ENCODE measurements at places on chromosomes 3 and 15. TPM values are rescaled to one million over a fixed set of nuclear protein-coding genes. Genes with fewer than 3 reads are reported as not detected.
A peak's percentile ranks its signal among the peaks of the same experiment; 100 is the strongest.

DNA sequence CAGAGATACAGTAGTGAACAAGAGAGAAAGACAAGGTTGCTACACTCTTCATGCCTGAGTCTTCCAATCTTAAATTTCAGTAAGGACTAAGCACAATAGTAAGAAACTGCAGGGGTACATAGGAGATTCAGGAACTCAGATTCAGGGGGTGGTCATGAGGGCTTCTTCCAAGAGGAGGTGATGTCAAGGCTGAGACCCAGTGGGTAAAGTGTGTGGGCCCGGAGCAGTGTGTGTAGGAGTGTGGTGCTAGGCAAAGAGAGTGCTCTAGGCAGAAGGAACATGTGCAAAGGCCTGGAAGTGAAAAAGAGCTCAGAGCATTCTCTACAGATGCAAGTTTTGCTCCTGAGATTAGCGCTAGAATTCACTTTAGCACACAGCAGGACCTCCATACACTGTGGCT lies 102.9 kb upstream of the SPATA12 start:
- no peaks in the 10 kb centered on the region for H3K27me3 ChIP-seq
- no peaks in the 10 kb centered on the region for H3K4me1 ChIP-seq
- no peak overlapping the region for H3K27ac ChIP-seq
- H3K36me3 ChIP-seq = no peaks in the 10 kb centered on the region
- H3K4me3 ChIP-seq = no peak overlapping the region

GRCh38 chr15:70474471-70475406 lies 288.6 kb downstream of the UACA start:
- peak overlapping the region; percentile 75 for H3K27ac ChIP-seq
- peaks cover 6% of the 10 kb centered on the region for H3K27me3 ChIP-seq
- peak overlapping the region; percentile 50 for H3K4me3 ChIP-seq
- DNase-seq = peak; percentile 66
- H3K36me3 ChIP-seq = peaks cover 8% of the 10 kb centered on the region
- H3K4me1 ChIP-seq = peaks cover 29% of the 10 kb centered on the region

DNA sequence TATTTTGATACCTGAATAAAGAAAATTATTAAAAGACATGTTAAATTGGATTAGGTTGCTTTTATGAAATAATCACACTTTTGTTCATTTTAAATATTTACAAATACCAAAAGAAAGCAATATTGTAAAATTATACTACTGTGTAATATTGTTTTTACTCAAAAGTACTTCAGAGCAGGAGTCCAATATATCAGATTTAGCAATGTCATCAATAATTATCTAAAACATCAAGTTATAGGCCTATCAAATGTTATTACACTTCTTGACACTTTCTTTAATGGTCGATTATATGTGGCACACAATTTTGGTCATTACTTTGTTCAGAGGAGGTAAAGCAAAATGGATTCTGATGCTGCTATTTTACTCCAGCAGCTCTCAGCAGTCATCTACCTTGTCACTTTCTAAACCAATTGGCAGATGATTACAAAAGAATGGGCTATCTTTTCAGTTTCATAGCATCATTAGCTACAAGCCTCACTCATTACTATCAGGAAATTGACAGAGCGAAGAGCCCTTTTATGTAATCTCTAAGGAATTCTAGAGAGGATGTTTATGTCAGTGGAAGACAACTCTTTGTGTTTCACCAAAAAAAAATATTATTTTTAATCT lies 318.6 kb downstream of the PLOD2 start:
- H3K27ac ChIP-seq = no peak overlapping the region
- H3K36me3 ChIP-seq = no peaks in the 10 kb centered on the region
- no peaks in the 10 kb centered on the region for H3K27me3 ChIP-seq
- no peaks in the 10 kb centered on the region for H3K4me1 ChIP-seq

DNA sequence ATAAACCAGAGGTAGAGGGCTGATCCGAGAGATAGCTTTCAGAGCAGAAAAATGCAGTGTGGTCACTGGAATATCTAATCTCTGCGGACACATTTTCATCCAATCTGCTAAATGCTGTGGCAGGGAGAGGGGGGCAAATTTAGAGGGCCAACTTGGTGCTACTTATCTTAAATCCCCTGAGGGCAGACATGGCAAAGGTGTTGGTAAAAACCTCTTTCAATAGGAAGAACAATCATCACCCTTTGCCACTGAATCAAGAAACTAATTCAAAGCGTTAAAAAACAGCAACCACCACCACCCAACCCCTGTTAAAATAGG lies 152.9 kb downstream of the MECOM start:
- no peak for DNase-seq
- H3K4me1 ChIP-seq = no peaks in the 10 kb centered on the region
- H3K4me3 ChIP-seq = no peak overlapping the region
- H3K27ac ChIP-seq = no peak overlapping the region

- no peaks in the 10 kb centered on the region for H3K27me3 ChIP-seq
- H3K4me1 ChIP-seq = peaks cover 10% of the 10 kb centered on the region
- no peak overlapping the region for H3K4me3 ChIP-seq
- H3K36me3 ChIP-seq = no peaks in the 10 kb centered on the region
- no peak overlapping the region for H3K27ac ChIP-seq
Measured at GRCh38 chr3:46076606-46077005, 49.3 kb upstream of the XCR1 start.

- no peaks in the 10 kb centered on the region for H3K4me1 ChIP-seq
- DNase-seq = no peak
- H3K4me3 ChIP-seq = no peak overlapping the region
Measured at GRCh38 chr3:158976966-158977365, 175.1 kb downstream of the MFSD1 start.

GRCh38 chr15:56587686-56588085 lies 122.7 kb upstream of the MNS1 start:
- H3K27ac ChIP-seq = peak overlapping the region; percentile 64
- no peaks in the 10 kb centered on the region for H3K27me3 ChIP-seq
- no peak overlapping the region for H3K4me3 ChIP-seq
- no peaks in the 10 kb centered on the region for H3K36me3 ChIP-seq

DNA sequence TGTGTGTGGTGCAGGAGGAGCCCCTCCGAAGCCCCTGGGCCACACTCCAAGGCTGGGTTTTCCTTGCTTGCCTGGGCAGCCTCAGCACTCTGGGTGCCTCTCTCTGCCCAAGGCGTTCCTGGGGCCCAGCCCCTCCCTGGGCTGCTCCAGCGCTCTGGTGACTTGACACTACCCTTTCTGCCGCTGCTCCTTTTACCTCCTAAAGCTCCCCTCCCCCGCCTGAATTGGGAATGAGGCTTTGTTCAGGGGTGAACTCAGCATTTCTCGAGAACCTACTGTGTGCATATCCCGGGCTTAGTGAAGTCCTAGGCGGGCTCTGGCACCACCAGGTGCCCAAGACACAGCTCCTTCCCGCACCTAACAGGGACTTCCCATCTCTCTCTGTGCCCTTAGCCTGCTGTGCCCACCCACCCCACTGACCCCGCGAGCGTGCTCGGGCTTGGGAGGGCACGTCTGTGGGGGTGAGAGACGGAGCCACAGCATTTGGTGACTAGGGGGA lies 1.2 kb upstream of the BAHD1 start:
- DNase-seq = no peak
- H3K36me3 ChIP-seq = peaks cover 27% of the 10 kb centered on the region
- peak overlapping the region; percentile 91 for H3K4me3 ChIP-seq
- H3K27ac ChIP-seq = peak overlapping the region; percentile 81

GRCh38 chr3:26004172-26004571 lies 214.3 kb downstream of the OXSM start:
- no peaks in the 10 kb centered on the region for H3K27me3 ChIP-seq
- no peak for DNase-seq
- no peaks in the 10 kb centered on the region for H3K36me3 ChIP-seq
- H3K27ac ChIP-seq = no peak overlapping the region

DNA sequence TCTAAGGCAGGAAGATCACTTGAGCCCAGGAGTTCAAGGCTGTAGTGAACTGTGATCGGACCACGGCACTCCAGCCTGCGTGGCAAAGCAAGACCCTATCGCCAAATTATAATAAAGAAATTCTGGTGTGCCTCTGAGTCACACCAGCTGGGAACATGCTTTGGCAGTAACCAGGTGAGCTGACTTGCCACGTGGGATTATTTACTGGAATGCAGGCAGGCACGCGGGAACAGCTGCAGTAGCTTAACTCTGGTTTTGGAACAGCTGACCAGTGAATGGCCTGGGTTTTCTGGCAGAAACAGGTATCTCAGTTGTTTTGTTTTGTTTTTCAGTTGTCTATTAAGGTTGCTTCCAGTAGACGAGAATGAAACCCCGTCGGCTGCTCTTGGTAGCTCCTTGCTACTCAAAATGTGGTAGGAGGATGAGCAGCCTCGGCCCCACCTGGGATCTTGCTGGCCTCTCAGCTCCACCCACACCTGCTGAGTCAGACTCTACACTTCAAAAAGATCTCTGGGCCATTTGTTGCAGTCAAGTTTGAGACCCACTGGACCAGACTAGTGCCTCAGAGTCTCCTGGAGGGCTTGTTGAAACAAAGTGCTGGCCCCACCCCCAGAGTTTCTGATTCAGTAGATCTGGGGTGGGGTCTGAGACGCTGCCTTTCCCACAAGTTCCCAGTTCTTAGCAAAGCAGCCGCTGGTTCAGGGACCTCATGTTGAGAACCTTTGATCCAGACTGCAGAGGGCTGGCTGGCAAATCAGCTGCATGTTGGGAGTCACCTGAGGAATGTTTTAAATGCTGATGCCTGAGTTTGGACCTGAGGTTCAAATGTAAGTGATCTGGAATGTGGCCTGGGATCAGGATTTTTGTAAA lies 26.6 kb downstream of the IDH2 start:
- H3K36me3 ChIP-seq = no peaks in the 10 kb centered on the region
- H3K27me3 ChIP-seq = no peaks in the 10 kb centered on the region
- H3K4me1 ChIP-seq = no peaks in the 10 kb centered on the region
- H3K27ac ChIP-seq = no peak overlapping the region
- DNase-seq = no peak

- no peak overlapping the region for H3K27ac ChIP-seq
- DNase-seq = no peak
- H3K4me3 ChIP-seq = no peak overlapping the region
- H3K27me3 ChIP-seq = no peaks in the 10 kb centered on the region
Measured at GRCh38 chr3:106616556-106616955, 747.7 kb upstream of the CBLB start.

GRCh38 chr3:125121246-125122010 lies 65.6 kb upstream of the HEG1 start:
- no peak overlapping the region for H3K27ac ChIP-seq
- H3K36me3 ChIP-seq = no peaks in the 10 kb centered on the region
- H3K4me3 ChIP-seq = no peak overlapping the region
- DNase-seq = no peak
- peaks cover 5% of the 10 kb centered on the region for H3K4me1 ChIP-seq
- H3K27me3 ChIP-seq = no peaks in the 10 kb centered on the region

DNA sequence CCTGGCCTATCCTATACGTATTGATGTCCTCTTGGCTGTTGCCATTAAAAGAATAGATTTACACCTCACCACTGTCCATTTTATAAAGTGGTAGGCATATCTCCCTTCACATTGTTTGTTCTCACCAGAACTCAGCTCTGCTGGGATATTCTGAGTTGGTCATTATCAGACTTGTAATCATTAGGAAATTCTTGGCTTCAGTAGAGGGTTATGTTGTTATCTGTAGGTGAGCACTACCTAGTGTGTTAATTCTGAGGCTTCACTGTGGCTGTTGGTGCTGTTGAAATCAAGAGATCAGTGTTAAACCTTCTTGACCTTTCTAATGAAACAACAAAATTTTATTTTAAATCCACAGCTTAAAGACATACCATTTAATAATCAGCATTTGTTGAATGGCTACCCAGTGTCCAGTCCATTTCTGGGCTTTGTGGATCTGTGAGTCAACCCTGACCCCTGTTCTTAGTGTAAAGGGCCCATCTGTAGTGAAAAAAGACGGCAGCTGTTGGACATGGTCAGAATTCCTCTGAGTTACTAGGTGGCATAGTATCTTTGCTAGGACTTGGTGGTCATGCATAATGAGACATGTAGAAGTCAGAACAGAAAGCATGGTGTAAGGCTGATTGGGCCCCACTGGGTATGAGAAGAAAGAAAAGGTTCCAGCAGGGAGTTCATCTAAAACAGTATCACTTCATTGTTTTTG lies 32.9 kb upstream of the P4HTM start:
- H3K36me3 ChIP-seq = peaks cover 14% of the 10 kb centered on the region
- H3K27ac ChIP-seq = no peak overlapping the region
- H3K4me1 ChIP-seq = peaks cover 8% of the 10 kb centered on the region

DNA sequence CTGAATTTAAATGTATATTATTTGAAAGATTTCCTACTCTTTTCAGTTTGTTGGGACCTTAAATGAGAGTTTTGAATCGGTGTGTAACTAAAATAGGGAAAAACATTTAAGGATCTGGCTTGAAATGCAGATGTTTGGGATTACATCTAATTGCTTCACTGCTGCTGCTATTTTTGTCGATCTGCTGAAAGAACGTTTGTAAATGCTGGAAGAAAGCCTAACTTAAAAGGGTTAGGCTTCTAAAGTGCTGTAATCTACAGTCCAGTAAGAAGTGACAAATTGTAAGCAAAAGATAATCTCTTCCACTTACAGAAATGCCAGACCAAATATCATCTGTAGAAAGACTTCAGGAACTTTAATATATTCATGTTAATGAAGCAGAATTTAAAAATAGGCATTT lies 691.6 kb downstream of the ZNF385D start:
- no peaks in the 10 kb centered on the region for H3K27me3 ChIP-seq
- H3K4me3 ChIP-seq = no peak overlapping the region
- no peaks in the 10 kb centered on the region for H3K36me3 ChIP-seq

- H3K27me3 ChIP-seq = no peaks in the 10 kb centered on the region
- H3K36me3 ChIP-seq = no peaks in the 10 kb centered on the region
- DNase-seq = no peak
- no peak overlapping the region for H3K27ac ChIP-seq
Measured at GRCh38 chr3:59919586-59919985, 869.8 kb upstream of the CFAP20DC start.

- H3K36me3 ChIP-seq = no peaks in the 10 kb centered on the region
- DNase-seq = no peak
- H3K4me1 ChIP-seq = no peaks in the 10 kb centered on the region
- no peak overlapping the region for H3K27ac ChIP-seq
- H3K27me3 ChIP-seq = peaks cover 83% of the 10 kb centered on the region
Measured at GRCh38 chr15:88378188-88378637, 89.0 kb downstream of the MRPL46 start.

DNA sequence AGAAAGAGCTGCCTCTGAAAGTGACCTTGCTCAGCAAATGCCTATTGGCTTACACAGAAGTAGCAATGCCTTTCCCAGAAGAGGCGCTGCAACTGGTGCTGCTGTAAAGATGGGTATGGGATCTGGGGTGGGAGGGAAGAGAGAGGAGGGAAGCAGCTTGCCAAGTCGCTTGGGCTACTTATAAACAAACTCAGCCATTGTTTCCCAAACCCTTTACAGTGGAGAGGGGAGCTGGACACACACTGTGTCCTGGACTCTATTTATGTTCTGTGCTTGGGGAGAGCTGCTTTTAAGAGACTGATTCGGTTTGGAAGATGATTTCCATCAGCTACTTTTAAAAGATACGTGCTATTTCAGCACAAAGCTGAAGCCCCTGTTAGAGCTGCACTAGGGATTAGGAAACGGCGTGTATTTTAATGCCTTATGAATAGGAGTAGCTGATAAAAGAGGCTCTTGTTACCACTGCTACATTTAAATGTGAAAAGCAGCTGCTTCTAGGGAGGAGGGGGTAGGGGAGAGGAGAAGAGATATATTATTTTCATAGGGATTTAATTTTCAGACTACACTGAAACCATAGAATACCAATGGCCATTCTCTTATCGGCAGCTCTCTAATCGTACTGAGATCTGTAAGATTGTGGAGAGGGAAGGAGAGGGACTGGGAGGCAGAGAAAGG lies 440.6 kb downstream of the MCTP2 start:
- no peak for DNase-seq
- H3K4me3 ChIP-seq = no peak overlapping the region
- H3K27ac ChIP-seq = no peak overlapping the region

IL17RD gene
- 2.2 TPM for total RNA-seq

SH2D7 gene
- not detected for total RNA-seq

ZMYND10 gene
- 0.44 TPM for total RNA-seq

NPAP1 gene
- total RNA-seq = not detected

CASR gene
- total RNA-seq = 2.3 TPM

CD200 gene
- total RNA-seq = not detected

All from Calu3 (cell line).